NCI-H345 (cell line): ENCODE measurements at places on chromosomes 3 and 15.

DNA sequence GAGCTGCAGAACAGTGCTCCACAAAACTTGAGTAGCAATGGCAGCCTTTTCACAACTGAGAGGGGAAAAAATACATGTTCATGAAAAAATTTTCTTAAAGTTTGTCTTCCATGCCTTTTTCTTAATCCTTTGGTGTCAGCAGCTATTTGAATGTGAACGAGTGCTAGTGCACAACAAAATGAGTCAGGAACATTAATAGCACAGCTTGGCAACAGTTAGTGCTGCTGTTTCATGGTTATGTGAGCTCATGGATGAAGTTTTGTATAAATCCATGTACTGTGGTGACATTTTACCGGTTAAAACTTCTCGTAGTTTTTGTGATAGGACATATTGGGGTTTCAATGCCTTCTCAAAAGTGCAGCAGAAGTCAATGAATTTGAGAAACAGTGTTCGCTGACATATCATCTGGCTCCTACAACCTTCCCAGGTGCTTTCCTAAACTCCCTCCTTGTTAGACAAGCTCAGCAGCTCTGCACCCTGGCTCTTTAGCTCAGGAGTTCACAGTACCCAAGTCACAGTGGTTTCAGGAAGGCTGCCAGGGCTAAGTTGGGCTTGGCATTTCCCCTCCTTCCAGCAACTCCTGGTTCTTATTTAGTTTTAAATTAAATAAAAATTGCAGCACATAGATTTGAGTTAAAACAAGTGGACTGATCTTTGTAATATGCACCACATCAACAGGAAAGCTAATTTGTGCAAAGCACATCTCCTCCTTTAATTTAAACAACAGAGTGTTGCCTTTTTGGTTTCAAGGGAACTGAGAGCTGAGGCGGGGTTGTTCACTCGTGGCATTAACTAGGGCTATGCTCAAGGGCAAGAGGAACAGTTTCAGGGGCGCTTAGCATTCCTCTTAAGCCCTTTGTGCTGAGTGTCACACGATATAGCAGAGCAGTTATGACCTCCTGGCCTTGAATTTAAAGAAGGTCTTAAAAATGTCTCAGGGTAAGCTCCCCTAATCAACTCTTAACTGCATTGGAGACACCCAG is 362.8 kb downstream of the CHST2 start:
- no peak for DNase-seq

- no peak for DNase-seq
These were observed 916 bp downstream of the IL17RD start for GRCh38 chr3:57164217-57164656.

DNA sequence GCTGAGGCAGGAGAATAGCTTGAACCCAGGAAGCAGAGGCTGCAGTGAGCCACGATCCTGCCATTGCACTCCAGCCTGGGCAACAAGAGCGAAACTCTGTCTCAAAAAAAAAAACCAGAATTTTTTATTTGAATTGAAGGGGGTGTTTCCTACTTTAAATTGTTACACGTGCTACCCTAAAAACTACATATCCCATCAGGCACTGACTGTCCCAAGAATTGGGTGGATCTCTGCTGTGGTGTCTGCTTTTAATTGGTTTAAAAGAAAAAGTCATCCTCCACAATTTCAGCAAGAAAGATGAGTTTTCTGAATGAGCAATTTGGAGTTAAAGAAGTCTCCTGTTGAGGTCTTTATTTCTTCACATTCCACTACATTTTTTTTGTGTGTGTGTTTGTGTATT is 2.1 kb downstream of the PDIA3 start:
- no peak for DNase-seq

- no peak for DNase-seq
These were observed 7.7 kb upstream of the RFT1 start for GRCh38 chr3:53137835-53138446.

- no peak for DNase-seq
These were observed 12.2 kb downstream of the PRC1 start for GRCh38 chr15:90982135-90982534.

DNA sequence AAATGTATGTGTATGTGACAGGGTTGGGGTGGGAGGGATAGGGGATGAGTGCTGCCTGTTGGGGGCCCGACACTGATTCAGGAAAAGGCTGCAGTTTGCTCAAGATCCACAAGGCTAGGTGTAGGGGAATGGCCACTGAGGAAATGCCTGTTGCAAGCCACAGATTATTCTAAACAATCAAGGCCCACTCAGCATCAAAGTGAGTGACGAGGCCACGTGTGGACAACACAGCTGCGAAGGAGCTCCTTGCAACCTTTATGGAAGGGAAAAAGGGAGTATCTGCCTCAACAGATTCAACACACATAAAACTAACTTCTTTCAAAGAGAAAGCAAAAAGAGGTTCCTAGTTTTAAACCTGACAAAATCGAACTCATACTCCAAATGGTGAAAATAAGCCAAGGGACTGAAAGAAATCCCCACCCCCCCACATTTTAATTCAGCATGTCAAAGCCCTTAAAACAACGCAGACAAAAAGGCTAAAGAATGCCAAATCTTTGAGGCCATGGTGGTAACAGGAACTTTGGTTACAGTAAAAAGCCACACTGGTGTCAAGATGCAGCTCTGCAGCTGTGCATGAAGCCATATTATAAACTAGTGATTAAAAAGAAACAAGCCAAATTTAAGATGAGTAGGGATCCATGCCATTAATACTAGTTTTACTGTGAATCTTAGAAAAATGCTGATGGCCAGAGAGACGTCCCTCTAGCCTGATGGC is 3.6 kb downstream of the POLG start:
- DNase-seq: no peak

DNA sequence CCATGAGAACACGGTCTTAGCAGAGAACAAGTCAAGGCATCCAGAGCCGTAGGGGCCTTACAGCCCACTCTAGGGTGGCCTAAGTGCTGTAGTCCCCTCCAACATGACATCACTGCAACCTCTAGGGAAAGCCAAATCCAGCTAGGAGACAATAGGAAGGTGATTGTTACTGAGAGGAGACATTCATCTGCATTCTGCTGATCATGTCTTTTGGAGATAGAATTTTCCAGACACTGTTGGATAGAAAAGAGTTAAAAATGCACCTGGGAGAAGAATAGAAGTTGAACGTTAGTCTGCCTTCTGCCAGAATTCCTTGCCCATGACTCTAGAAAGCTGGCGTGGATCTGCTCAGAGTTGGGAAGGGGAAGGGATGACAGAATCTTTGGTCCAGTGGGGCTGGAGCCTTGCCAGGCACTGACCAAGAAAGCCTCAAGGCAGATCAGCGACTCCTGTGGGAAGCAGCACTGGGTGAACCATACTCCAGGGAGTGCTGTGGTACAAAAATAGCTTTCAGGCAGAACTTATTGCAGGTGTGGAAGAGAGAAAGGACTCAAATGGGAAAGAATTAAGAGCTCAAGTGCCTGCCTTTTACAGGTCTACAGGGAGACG is 44.8 kb upstream of the RAF1 start:
- DNase-seq: no peak

- DNase-seq: no peak
These were observed 208.6 kb upstream of the TOPAZ1 start for GRCh38 chr3:44033123-44033522.
